ENCODE measurements at places on chromosomes 5 and 9.
A peak's percentile ranks its signal among the peaks of the same experiment; 100 is the strongest.

- no peak for DNase-seq
These were observed 11.8 kb downstream of the RCL1 start for GRCh38 chr9:4804531-4805016.

GRCh38 chr9:91179237-91180138 lies 182.2 kb downstream of the AUH start:
- DNase-seq, result peak; percentile 7

DNA sequence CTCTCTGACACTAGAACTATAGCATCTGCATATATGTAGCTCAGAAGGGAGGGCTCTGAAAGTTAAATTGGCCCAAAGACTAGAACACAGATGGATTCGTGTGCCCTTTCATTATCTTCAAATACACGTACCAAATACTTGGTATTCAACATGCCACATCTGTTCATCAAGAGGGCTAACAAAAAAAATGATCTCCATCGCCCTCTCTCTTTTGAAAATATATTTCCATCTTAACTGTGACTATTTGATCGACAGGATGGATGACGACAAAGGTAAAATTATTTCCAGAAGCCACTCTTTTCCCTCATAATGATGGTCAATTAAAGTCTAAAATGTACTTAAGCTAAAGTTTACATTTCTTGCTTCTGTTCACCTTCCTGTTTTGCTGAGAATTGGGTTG lies 77.0 kb downstream of the SEMA6A start:
- DNase-seq, result no peak

DNA sequence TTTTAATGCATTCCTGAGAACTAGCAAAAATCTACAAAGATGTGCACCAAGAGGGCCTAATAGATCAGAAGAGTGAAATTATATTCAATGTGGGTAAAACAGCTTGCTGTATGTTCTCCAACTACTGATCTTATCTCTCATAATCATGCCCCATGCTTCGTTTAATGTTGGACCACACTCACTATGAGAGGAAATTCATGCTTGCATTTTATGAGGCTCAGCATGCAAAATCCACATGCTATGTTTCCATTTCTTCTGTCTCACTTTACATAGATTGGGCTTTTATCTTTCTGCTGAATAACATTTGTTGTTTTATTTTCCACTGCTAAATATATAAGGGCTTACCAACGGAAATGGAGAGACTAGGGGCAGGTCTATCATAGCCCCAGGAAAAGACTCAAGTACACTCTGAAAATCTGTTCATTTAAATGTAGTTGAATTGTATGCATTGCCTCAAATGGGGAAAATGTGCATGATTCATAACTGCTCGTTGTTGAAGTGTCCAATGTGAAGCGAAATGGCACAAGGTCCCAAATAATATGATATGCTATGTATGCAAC lies 474.2 kb downstream of the EFNA5 start:
- DNase-seq, result no peak

GRCh38 chr9:115694991-115695390 lies 458.6 kb upstream of the PAPPA start:
- no peak for DNase-seq

GRCh38 chr5:108145351-108145750 lies 236.5 kb downstream of the FBXL17 start:
- no peak for DNase-seq

- DNase-seq, result no peak
These were observed 127.5 kb upstream of the CPEB4 start for GRCh38 chr5:173760461-173761177.

DNA sequence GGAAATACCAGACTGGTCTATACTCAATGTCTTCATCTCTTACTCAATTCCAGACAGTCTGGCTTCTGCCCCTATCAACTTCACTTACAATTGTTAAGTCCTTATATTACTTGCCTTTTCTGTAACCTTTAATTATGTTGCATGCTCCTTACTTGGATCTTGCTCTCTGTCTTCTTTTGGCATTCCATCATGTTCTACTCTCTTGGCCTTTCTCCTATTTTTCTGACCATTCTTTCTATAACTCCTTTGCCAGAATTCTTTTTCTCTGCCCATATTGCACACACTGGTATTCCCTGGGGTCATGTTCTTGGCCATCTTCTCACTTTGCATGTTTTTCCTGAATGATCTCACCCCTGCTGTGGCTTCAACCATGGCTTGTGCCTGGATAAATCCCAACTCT lies 209.8 kb upstream of the ZNF462 start:
- no peak for DNase-seq

GRCh38 chr9:98432134-98432533 lies 176.7 kb upstream of the TBC1D2 start:
- no peak for DNase-seq
